ENCODE measurements at places on chromosomes 1 and 21. TPM values are rescaled to one million over a fixed set of nuclear protein-coding genes. Genes with fewer than 3 reads are reported as not detected.

GRCh38 chr1:37393173-37394120 is 80.9 kb upstream of the ZC3H12A start:
- no peak for DNase-seq

DNA sequence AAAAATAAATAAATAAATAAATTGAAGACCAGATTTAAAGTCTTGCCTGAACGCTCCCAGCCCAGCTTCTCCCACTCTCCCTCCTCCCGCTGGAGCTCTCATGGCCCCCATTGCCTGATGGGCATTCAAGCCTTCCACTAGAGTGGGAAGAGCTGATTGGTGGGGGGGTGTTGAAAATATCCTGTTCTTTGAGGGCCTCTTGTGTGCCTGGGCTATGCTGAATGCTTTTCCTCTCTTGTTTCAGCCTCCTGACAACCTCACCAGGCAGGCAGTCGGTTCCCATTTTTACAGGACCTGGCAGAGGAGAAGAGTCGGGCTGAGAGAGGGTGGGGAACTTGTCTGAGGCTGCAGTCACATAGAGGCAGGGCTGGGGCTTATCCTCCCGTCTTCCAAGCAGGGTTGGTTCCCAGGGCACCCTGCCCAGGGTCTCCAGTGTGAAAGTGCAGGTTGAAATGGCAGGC is 59.2 kb upstream of the SSBP3 start:
- no peak for DNase-seq

DNA sequence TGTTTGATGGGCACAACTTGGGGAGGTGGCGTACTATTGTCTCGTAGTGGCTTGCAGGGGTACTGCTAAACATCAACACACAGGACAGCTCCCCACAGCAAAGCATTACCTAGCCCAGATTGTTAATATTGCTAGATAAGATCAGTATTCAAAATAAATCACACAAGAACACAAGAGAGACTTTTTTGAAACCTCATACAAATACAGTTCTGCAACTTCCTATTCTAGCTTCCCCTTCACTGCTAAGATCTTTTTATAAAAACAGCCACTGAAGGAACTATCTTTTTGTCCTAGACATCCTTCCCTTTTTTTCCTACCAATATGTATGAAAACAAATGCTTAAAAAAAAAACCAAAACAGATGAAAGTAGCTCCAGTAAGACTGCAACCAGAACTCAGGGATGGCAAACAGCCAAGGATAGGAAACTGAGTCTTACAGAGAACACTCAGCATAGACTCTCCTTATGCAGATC is 137.8 kb upstream of the KRTAP19-8 start:
- no peak for DNase-seq

- no peak for DNase-seq
Measured at GRCh38 chr1:56403321-56403720, 176.0 kb downstream of the PLPP3 start.

The GREM2 gene
- not detected for total RNA-seq

The NOL9 gene
- 33.9 TPM for total RNA-seq

The CCDC27 gene
- not detected for total RNA-seq

All from G401 (cell line).